ENCODE measurements at places on chromosomes 4 and X.

DNA sequence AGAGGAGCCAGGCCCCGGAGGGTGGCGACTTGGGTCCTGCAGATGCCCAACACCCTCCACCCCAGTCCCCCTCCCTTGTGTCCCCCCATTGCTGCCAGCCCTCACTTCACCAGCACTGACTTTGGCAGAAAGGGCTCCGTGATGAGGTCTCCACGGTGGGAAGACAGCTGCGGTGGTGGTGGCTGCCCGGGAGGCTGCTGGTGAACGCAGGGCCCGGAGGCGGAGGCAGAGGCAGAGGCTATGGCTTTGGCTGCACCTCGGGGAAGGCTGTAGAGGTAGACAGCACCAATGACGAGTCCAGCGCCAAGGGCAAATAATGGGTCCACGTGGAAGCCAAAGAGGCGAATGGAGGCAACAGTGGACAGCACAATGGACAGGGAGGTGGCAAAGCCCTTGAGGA, 6.8 kb downstream of the SLC35A2 start:
- DNase-seq, result no peak

DNA sequence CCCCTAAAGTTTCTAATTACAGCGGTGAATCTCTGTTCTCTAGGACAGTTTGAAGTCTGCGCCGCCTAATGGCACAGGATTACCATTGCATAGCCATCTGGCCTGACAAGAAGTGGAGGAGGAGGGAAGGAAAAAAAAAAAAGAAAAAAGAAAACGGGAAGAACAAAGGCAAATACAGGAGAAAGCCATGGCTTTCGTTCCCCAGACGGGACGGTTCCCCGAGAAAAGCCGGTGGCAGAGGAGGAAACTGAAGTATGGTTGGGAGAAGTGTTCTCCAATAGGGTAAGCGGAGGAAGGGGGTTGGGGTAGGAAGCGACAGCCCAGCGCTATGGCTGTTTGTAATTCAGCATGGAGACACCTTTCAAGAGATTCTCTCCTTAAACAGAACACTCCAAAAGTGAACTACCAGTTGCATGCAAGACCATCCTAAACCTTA, 80.8 kb downstream of the HMGN5 start:
- DNase-seq, result no peak

- no peak for DNase-seq
Observed at GRCh38 chr4:40388239-40388638, 53.1 kb downstream of the CHRNA9 start.

GRCh38 chr4:185803022-185803421, 9.0 kb downstream of the SORBS2 start:
- no peak for DNase-seq

DNA sequence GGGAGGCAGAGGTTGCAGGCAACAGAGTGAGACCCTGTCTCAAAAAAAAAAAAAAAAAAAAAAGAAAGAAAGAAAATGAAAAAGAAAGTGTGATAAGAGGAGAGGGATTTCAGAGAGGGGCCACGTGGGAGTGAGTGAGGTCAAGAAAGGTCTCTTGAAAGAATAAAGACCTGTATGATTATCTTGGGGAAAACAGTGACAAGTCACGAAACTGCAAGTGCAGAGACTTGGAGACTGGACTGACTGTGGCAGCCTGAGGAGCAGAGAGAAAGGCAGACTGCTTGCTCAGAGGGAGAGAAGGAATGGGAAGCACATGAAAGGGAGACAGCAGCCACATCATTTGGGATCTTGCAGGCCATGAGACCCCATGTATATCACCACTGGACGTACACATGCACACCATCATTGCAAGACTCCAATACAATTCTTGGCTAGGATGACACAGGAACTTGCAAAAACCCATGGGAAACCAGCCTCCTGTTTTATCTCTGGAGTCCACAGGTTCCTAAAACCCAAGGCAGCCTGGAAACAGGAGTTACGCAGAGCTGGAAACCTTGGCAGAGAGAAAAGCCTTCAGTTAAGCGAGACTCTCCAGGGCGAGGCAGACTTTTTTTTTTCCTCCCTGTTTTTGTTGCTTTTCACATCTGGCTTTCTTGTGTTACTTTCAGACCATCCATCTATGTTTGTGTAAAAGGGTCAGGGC, 207.0 kb upstream of the TBL1X start:
- DNase-seq, result no peak

GRCh38 chrX:100409610-100410590, at the start of gene PCDH19:
PCDH19 (minus strand) TSS chrX:100410273; CDS start chrX:100408597, 1,676 bp downstream.
- DNase-seq, result peak; percentile 1

DNA sequence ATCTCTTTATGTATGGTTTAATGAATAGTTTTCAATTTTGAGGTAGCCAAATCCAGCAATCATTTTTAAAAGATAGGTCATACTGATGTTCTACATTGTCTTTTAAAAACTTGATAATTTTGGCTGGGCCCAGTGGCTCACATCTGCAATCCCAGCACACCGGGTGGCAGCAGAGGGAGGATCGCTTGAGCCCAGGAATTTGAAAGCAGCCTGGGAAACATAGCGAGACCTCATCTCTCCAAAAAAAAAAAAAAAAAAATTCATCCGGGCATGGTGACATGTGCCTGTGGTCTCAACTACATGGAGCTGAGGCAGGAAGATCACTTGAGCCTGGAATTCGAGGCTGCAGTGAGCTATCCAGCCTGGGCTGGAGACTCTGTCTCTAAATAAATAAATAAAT, 419.8 kb downstream of the GALNTL6 start:
- DNase-seq, result no peak
